ENCODE measurements at places on chromosomes 7 and 10.
A peak's percentile ranks its signal among the peaks of the same experiment; 100 is the strongest.

DNA sequence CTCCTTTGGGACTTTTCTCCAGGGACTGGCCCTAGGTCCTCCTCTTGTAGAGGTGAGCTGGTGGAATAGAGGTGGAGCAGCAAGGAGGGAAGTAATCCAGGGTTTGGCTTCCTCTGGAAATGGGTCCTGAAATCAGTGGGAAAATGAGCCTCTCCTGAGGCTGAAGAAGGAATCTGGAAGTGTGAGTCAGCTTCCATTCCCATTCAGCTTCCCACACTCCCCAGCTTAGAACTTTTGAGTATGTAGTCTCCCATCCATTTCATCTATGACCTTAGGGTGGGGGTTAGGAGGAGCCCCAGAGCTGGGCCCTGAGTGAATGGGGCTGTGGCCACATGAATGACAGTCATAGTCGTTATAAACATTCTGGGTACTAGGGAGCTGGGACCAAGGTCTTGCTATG is 17.7 kb downstream of the LDB1 start:
- no peak for DNase-seq

DNA sequence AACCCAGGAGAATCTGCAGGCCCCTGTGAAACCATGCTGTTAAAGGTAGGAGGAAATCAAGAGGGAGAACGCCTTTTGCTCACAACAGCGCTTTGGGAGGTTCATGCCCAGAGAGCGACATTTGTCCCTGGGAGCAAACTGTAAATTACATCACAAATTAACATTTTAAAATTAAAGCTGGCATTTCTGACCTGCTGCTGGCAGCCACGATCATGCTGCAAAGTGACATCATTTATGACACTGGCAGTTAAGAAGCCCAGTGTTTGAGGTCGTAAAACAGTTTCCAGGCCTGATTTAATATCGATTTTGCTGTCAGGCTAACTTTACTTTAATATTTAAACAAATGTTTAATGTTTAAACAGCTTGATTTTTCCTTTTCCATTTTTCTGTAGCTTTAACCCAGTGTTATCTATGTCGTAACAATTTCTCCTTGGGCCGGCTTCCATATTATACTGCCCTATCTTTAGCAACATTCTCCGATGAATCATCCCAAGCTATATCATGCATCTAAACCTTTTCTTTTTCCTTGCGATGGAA is 86.5 kb upstream of the NPVF start:
- no peak for DNase-seq

DNA sequence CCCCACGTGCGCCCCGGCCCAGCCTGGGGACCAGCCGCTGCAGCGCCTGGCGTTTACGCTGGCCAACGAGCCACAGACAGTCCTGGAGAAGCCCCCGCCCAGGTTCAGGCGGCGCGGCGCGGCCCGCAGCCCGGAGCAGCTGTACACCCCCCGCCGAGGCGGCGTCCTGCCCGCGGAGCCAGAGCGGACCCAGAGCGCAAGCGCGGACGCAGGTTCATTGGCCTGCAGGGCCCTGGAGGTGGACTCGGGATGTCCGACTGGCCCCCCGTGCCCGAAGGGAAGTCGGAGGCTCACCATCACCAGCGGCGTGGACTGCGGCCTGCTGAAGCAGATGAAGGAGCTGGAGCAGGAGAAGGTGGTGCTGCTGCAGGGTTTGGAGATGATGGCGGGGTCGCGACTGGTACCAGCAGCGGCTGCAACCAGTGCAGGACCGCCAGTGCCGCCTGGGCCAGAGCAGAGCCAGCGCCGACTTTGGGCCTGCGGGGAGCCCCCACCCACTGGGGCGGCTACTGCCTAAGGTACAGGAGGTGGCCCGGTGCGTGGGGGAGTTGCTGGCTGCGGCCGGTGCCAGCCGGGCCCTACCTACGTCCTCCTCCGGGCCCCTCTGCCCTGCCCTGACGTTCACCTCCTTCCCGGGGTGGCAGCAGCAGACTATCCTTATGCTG is 72.0 kb upstream of the KCTD7 start:
- DNase-seq, result no peak

GRCh38 chr7:5708271-5708670 is 73.2 kb downstream of the RNF216 start:
- DNase-seq, result no peak

DNA sequence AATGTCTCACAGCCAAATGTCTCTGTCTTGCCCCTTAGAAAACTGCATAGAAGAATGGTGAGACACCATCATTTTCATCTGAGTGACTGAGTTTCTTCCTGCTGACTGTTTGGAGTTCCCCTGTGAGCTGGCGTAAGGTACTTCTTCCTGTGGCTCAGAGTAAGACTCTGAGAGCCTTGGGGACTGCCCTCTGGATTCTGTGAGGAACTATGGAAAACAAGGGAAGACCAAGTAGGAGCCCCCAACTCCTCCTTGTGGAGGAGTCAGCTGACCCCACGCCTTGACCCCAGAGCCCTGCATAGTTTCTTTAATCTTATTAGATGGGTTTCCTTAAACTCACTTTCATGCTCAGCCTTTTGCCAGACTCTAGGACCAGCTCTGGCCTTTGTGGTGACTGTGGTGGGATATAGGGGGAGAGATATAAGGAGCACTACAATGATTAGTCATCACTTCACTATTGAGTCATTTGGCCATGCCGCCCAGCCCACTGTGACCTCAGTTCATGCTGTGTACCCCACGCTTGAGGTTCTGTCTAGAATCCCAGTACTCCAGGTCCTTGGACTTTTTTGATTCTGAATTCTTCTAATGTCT is 51.8 kb upstream of the FAM133B start:
- DNase-seq, result peak; percentile 52

- no peak for DNase-seq
These were observed 32.5 kb downstream of the PDE1C start for GRCh38 chr7:32037650-32038198.

- DNase-seq, result no peak
These were observed 38.3 kb downstream of the WIPF3 start for GRCh38 chr7:29844559-29844958.

DNA sequence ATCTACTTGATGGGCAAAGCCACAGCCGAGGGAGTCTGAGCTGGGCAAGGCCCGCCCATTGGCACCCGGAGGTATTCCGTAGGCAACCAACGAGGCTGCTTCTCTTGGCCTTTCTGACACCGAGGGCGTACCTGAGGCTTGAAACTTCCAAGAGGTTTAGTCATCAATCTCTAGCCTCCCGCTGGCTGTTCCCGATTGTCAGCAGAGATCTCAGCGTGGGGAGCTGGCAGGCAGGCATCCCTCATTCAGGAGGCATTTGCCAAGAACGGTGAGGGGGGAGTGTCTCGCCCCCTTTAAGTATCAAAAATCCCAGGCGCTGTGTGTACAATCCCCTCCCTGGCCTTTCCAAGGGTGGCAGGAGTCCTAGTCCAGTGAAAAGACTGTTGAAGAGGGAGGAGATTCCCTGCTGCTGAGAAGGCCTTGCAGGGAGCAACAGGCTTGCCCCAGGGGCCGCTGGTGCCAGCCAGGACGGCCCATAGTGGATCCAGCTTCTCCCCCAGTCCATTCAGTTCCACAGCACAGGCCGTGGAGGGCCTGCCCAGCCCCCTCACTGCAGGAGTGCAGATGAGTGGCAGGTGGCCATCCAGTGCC is 39.7 kb downstream of the OAT start:
- DNase-seq, result no peak

DNA sequence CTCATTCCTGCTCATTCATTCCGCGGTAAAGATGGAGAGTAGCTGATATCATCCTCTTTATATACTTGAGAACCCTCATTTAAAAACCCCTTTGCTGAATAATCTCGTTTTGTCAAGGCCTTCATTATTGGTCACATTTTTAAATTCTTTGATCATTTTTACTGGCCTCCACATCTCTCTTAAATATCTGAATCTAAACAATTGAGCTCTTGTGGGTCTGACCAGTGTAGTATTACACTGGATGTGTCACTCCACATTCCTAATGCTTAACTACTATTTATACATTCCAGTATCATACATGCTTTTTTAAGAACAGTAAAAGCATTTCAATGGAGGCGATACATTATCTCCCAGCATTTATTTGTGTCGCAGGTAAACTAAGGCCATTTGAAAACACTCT is 12.6 kb upstream of the PRPS1L1 start:
- DNase-seq, result no peak

- DNase-seq, result no peak
These were observed 96.3 kb downstream of the SEC61G start for GRCh38 chr7:54662701-54663100.

DNA sequence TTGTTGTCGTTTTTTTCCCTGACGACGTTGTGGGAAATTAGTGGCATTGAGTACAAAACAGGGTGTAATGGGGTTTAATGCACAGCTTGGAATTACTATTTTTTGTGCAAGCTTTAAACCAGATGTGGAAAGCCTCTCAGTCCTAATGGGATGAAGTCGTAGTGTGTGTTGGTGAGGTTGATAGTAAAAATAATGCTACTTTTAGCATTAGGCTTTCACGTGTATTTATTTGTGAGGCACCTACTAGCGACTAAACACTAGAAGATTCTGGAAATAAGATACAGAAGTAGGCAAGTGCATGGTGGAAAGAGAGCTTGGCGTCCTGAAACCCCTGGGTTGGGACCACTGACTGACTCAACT is 588 bp upstream of the ORC5 start:
- DNase-seq, result no peak

DNA sequence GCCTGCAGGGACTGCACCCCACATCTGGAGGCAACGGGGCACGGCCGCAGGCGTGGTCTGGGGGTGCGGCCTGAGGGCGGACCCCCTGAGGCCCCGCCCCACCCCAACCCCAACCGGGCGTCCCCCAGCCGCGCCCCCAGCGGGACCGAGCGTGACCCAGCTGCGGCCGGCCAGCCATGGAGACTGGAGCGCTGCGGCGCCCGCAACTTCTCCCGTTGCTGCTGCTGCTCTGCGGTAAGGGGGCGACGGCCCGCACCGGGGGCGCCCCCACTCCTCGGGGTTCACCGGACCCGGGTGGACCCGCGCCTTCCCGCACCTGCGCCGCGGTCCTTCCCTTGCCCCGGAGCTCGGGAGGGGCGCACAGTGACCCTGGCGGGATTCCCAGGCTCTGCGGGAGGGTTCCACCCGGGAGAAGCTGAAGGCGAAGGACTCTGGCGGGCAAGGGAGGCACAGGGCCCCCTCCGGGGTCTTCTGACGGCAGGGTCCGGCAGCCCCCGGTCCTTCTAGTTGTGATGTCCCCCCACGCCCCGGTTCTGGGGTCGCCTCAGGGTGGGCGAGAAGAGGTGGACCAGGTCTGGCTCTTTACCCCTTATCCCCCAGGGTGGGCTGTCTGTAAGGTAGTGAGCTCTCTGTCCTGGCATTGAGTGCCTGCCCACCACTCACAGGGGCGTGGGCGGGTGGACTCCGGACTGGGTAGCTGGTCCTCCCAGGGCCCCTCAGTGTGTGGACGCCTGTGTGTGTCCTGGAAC is at the start of gene RAMP3:
RAMP3 (plus strand) TSS at position 139 of the 749 bp plus-strand sequence; CDS start at position 177, 38 bp downstream.
- no peak for DNase-seq

DNA sequence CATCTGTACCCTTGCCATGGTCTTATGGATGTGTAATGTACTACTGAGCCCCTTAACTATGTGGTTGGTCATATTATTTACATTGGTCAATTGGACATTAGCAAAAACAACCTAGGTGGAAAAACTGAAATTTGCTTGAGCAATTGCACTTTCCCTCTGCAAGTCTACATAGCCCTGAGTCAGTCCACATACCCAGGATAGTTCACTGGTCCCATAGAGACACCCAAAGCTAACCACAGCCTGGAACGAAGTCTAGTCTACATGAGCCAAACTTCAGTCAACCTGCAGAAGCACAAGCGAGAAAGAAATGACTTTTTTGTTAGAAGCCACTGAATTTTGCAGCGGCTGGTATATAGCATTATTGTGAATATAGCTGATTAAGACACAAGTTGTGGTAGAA is 37.6 kb upstream of the COL1A2 start:
- no peak for DNase-seq

- no peak for DNase-seq
These were observed 43.4 kb downstream of the GRK5 start for GRCh38 chr10:119250641-119251314.

GRCh38 chr7:6675807-6676405 is 30.8 kb downstream of the ZNF12 start:
- no peak for DNase-seq

GRCh38 chr10:1166828-1167275 is 110.7 kb downstream of the WDR37 start:
- no peak for DNase-seq

DNA sequence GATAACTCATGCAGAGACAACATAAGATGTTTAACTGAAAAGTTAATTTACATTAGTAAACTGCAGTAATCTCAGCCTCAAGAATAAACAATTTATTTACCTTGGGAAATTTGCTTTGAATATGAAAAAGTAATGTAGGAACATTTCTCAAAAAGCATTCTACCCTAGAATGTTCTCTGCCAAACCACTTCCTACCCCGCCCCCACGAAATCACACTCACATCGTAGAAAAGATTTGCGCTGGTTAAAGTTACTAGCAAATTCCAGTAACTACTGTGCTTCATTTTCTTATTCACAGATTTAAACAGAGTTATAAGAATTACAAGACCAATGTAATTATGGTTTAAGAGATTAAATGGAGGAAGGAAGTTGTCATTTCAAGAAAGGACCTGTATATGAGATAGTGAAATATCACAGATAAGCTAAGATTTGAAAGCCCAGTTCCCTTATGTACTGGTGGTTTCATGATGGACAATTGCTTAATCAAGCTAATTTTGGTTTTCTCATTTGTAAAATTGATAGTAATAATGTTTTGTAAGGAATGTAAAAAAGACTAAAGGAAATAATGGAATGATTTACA is 175.4 kb downstream of the GNAI1 start:
- DNase-seq, result no peak

- no peak for DNase-seq
These were observed 26.3 kb downstream of the NPTX2 start for GRCh38 chr7:98643236-98643985.

DNA sequence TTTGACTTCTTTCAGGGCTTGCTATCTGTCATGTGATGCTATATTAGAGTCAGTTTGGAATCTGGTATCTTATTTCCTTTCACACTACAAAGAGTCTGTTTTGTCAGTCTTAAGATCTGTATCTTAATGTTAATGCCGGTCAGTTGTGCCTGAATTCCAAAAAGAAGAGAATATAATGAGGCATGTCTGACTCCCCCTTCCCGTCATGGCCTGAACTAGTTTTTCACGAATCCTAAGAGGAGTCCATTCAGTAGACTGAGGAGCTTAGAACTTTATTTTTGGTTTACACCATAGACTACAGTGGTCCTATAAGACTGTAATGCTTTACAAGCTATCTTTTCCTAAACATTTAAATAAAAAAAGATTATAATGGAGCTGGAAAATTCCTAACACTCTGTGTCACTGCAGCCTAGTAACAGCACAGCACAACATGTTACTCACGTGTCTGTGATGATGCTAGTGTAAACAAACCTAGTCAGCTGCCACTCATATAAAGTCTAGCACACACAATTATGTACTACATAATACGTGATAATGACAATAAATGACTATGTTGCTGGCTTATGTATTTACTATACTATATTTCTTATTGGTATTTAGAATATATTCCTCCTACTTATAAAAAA is 50.6 kb downstream of the VPS41 start:
- no peak for DNase-seq
